ENCODE measurements at places on chromosomes 5 and 9.

DNA sequence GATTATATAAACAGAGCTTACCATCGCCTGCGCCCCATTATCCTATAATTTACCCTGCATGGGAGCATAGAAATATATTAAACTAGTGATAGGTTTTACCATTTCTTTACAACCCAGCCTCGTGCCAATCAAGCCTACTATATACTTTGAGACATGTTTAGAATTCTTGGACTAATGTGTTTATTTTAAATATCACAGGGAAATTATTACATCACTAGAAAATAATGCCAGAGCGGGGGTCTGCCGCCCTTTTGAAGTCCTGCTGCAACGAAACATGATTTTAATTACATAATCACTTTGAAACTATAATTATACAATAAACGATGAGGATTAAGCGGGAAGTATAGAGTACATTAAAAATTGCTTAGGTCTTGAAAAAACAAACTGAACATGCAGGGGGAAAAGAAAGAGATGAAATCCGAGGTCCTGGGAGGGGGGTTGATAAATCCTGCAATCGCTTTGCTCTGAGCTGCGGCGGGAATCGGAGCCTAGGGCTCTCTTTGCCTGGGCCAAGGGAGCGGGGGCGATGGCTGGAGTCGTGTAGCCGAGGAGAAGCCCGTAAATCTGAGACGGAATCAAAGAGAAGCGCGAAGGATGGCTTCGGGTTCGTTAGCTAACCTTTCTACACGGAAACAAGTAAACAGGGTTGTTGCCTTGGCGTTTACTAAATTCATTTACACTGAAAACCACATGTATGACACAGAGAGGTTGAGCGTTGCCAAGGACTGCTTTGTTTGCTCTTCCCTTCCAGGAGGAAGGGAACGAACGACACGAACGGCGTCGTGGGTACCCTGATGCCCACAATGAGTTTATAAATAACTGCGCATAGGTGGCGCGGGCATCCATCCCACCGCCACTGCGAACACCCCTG, 127.6 kb downstream of the TMEM174 start:
- peak; percentile 56 for DNase-seq

GRCh38 chr5:74655206-74655605, 14.7 kb upstream of the ENC1 start:
- no peak for DNase-seq

DNA sequence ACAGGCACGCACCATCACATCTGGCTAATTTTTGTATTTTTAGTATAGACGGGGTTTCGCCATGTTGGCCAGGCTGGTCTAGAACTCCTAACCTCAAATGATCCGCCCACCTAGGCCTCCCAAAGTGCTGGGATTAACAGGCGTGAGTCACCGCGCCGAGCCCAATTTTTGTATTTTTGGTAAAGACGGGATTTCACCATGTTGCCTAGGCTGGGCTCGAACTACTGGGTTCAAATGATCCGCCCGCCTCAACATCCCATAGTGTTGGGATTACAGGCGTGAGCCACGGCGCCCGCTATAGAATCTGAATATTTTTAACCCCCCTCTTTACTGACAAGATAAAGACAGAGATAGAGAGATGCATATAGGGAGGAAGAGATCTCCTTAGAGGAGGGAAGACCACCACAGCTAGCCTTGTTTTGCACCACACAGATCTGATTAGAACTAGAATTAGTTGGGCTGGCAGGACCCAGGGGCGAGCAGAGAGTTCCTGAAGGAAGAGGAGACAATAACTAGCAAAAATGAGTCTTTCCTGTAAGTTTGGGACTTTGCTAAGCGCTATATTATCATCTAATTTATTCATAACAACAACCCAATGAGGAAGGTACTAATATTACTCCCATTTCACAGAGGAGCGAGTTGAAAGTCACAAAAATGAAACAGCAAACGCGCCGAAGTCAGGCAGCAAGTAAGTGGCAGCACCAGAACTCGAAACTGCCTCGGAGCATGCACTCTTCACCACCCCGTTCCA, 1.5 kb upstream of the ANKHD1 start:
- DNase-seq, result no peak

GRCh38 chr5:45623832-45624231, 72.3 kb downstream of the HCN1 start:
- no peak for DNase-seq

- peak; percentile 74 for DNase-seq
Measured at GRCh38 chr9:111949919-111950318, 53.3 kb downstream of the UGCG start.

DNA sequence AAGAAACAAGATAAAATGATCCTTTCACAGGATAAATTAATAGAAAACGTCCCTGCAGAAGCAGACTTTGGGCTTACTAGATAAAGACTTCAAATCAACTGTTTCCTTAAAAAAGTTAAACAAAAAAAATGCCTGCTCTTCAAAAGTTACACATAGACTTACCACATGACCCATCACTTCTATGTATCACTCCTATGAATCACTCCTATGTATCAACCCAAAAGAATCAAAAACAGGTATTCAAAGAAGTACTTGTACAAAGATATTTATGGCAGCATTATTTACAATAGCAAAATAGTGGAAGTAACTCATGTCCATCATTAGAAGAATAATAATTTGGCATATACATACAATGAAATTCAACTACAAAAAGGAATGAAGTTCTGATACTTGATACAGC, 56.3 kb upstream of the PRDM9 start:
- DNase-seq, result peak; percentile 80

- peak; percentile 85 for DNase-seq
Measured at GRCh38 chr5:98463676-98464075, 309.8 kb upstream of the RGMB start.

DNA sequence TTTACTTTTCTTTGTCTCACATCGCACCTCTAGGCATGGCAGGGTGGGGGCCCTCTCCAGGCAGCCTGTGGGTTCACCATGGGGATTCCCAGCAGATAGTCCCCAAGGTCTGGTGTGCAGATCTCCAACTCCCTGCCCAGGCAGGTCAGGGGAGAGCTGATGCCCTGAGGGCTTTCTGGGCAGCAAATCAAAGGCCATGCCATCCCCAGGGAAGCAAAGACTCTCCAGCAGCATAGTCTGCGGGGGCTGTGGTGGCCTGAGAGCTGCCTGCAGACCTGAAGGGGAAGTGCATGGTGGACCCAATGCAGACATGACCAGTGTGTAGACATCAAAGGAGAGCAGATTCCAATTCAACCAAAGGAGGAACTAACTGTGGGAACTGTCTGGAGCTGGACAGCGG, 7.7 kb downstream of the NEURL1B start:
- DNase-seq, result peak; percentile 13

DNA sequence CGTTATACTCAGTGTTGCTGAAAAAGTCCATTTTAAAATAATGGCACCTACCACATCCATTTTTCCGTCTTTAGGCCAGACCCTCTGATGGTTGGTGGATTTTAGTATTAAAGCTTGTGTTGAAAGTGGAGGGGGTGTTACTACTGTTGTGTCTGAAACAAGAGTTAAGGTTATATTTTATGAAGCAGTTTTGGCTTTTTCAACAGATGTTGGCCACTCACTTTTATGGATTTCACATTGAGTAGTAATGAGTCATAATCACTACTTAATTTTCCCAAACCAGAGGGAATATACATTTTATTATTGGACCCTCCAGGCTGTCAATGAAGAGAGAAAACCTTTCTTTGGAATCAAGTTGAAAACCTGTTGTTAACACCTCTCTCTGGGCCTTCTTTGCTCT, 88.0 kb downstream of the TRIO start:
- DNase-seq, result no peak

DNA sequence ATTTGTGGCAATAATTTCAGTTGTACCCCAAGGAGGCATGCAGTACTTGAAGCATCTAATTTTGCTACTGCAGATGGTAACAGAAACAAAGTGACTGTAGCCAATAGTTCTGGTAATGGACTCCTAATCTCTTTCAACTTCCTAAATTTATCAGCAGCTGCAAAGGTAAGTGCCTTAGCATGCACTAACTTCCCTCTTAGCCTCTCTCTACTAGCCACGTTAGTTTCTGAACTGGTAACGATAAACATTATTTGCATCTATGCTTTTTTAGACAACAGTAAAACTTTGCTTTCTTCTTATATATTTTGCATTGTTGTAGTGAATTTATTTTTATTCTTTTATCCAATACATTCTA, 6.2 kb upstream of the CKS2 start:
- DNase-seq, result no peak

GRCh38 chr5:2525351-2525750, 226.1 kb downstream of the IRX2 start:
- DNase-seq, result no peak

DNA sequence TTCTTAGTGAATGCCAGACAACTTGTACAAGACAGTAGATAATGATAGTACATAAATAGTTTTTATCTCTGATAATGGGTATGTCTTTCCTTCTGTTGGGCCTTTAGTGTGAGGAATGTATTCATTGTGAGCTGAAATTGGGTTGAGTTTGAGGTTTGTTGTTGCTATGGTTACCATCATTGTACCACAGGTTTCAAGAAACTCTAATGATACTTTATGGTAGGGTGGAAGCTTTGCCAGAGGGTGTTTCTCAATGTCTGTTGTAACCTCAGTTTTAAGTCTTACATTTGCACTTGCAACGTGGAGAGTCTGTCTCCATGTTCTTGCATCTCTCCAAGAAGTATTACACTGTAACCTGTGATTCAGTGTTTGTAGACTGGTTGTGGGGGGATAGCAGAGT, 1550.1 kb downstream of the MAT2B start:
- no peak for DNase-seq

GRCh38 chr5:2579126-2579525, 172.4 kb downstream of the IRX2 start:
- no peak for DNase-seq

- DNase-seq, result no peak
Measured at GRCh38 chr9:137647096-137647714, 28.4 kb downstream of the EHMT1 start.
